ENCODE measurements at places on chromosomes 12 and 14. TPM values are rescaled to one million over a fixed set of nuclear protein-coding genes. Genes with fewer than 3 reads are reported as not detected.

The KRT2 gene
- polyA plus RNA-seq: not detected

The OR6C2 gene
- polyA plus RNA-seq: not detected

The ANG gene
- 15.5 TPM for polyA plus RNA-seq

The TROAP gene
- polyA plus RNA-seq: 5.1 TPM

The ENDOU gene
- polyA plus RNA-seq: not detected

The TTC6 gene
- not detected for polyA plus RNA-seq

The POTEM gene
- polyA plus RNA-seq: not detected

The SLC4A8 gene
- under 0.01 TPM for polyA plus RNA-seq

The FOXG1 gene
- not detected for polyA plus RNA-seq

The CIROP gene
- not detected for polyA plus RNA-seq

The KLRB1 gene
- polyA plus RNA-seq: 1.4 TPM
